CD8-positive, alpha-beta memory T cell (primary cell): ENCODE measurements at places on chromosomes 16 and 17.

DNA sequence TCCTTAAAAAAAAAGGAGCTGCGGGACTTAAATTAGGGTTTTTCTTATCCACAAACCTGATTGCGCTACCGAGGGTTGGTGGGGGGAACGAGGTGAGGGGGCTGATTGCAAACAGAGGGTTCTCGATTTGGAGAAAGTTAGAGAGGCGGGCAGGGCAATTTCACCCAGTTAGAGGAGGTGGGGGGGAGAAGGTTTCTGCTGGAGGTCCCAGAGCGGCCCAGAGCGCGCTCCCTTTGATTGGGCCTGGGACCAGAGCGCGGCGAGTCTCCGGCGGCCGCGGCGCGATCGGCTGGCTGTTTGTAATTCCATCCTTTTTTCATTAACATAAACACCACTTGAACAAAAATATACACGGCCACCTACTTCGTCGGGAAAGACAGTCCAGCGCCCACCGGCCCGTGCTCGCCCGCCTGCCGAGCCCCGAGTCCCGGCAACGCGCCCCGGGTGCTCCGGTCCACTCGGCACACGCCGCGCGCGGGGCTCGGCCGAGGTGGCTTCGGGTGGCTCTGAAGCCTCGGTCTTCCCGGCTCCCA, 13.3 kb upstream of the FOXF1 start:
- DNase-seq = no peak

GRCh38 chr17:45307290-45308015, 9.4 kb downstream of the MAP3K14 start:
- peak; percentile 29 for DNase-seq

GRCh38 chr16:14955546-14956231, 18.4 kb downstream of the NPIPA1 start:
- no peak for DNase-seq

GRCh38 chr17:83154311-83155127, 75.1 kb downstream of the METRNL start:
- DNase-seq = no peak

DNA sequence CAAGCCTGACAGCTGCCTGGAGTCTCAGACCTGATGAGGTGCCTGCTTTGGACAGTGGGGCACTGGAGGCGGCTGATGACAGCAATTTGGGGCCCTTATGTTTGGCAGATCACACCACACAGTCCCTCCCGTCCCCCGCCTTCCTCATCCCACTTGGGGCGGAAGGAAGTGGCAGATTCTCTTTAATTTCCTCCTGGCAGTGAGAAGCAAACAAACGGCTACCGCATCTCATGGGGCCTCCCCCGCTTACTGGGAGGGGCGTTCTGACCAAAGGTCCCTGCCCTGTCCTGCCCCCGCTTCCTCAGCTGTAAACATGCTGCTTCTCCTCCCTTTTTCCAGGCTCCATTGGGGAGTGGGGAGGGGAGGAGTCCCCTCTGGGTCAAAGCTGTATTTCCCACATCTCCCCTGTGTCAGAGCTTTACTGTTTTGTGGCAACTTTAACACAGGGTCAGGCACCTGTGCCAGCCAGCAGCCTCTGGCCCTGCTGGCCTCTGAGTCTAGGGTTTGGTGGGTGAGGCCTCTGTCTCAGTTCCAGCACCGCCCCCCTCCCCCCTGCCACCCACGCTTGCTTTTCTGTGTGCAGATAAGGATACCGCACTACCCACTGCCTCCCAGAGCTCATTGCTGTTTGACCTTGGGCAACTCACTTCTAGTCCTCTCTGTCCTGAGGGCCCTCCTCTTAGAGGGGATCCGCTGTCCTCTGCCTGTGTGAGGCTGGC, 5.4 kb upstream of the NFATC3 start:
- peak; percentile 78 for DNase-seq

- no peak for DNase-seq
Observed at GRCh38 chr17:41340494-41340893, 10.1 kb downstream of the KRT33A start.

- DNase-seq = peak; percentile 67
Observed at GRCh38 chr17:2087597-2088211, 32.8 kb downstream of the HIC1 start.

DNA sequence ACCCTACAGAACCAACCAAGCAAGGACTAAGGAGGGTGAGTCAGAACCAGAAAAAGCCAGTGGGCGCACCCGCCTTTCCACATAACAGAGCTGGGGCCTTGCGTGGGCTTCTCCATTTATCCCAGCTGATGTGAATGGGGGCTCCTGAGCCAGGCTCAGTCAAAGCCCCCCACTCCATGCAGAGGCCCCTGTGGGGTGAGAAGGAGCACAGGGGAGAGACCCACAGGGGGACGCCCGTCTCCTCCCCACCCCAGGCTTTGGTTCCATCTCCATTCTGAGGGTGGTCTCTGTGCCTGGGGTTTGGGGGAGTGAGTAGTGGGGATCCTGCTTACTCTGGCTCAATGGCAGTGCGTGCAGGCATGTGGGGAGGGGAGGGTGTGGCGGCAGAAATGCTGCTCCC, 210.1 kb upstream of the TNRC6C start:
- no peak for DNase-seq

DNA sequence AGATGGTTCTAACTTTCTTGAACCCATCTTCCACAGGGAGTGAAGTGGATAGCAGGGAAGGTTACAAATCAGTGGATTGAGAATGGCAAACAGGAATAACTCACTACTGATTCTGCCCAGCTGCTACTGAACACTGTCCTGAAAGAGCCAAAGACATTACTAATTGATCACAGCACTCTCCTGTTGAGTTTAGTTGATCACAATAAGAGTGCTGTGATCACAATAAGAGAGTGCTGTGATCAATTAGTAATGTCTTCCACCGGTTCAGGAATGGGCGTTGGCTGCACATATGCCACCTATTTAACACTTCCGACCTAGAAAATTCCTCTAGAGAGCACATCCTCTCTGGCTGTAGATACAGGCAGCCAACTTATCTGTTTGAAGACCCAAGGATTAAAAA, 11.4 kb downstream of the CFAP97D1 start:
- DNase-seq = no peak

- no peak for DNase-seq
Observed at GRCh38 chr16:75341564-75342307, 90.3 kb upstream of the BCAR1 start.

DNA sequence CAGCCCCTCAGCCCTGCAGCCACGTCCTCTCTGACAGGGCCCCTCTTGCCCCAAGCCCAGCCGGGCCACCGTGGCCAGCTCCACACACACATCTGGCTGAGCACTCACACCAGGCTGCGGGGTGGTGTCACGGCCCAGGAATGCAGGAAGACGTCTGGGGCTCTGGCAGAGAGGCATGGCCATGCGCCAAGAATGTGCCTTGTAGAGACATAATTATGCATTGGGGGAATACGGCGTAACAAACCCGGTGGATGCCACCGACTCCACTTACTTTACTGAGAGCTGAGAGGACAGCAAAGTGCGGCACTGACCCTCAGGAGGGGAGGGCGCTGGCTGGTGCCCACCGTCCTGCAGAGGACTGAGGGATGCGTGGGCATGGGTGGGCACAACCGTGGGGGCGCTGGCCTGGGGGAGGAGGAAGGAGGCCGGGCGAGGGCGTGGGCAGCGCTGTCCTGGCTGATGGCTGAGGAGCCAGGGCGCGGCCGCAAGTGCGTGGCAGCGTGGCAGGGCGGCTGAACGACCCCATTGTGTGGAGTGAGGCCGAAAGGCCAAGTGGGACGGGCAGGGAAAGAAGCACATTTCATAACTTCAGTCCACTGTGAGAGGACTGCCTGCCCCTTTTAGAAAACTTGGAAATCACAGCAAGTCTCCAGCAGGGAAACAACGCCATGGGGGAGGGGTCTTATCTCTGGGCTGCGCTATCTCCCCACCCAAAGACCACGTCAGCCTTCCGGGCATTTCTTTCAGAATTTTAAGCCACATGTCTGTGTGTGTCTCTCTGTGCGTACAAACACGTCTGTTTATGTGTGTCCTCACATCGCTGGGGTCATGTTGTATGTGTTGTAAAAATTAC, 30.6 kb downstream of the METRNL start:
- no peak for DNase-seq

DNA sequence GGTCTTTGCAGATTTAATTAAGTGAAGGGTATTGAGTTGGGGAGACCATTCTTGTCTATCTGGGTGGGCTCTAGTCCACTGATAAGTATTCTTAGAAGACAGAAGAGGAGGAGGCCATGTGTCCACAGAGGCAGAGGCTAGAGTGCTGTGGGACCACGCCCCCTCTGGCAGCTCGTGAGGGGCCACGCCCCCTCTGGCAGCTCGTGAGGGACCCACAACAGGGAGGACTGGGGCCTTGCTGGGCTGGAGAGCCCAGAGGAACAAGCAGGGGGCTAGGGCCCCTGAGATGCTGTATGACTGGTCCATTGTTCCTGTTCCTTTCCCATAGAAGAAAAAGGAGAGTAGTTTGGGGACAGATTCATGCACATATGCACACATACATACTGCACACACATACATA, 106.8 kb downstream of the METRNL start:
- no peak for DNase-seq

DNA sequence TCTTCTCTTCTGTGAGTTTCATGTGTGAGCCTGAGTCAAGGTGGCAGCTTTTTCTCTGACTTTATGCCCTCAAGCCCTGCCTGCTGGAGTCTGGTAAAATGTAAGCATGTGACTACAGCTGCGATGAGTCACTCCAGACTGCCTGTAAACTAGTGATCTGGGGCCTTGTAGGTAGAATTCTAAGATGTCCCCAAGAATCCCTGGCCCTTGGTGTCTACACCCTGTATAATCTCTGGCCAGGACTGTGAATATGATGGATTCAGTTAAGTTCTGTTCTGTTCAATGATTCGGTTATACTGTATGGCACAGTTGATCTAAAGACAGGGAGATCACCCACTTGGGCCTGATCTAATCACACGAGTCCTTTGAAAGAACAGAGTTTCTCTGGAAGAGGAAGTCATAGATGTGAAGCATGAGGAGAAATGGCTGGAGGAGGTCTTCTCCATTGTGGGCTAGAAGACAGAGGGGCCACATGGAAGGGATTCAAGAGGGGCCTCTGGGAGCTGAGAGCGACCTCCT, 29.8 kb downstream of the PRSS54 start:
- DNase-seq = no peak

- DNase-seq = no peak
Observed at GRCh38 chr17:74749279-74750038, 1.0 kb downstream of the NHERF1 start.
